DMS53 (cell line): ENCODE measurements at places on chromosomes 5 and 9.

DNA sequence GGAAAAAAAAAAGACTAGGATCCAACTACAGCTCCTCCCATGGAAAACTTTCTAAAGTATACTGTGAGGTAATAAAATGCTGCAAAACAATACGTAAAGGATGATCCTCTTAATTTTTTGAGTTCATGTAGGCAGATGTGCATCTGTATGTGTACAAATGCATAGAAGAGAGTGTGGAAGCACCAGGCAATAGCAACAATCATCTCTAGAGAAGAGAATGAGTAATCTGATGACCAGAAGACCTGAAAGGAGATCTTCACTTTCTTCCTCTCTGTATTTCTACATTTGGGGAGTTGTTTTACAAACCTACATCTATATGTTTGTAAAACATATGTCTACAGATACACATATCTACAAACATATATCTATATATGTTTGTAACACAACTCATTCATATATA is 29.3 kb upstream of the SPDL1 start:
- DNase-seq = no peak

GRCh38 chr5:39712316-39713249 is 287.8 kb upstream of the DAB2 start:
- peak; percentile 86 for DNase-seq

GRCh38 chr5:958701-959571 is 49.7 kb upstream of the NKD2 start:
- peak; percentile 84 for DNase-seq

DNA sequence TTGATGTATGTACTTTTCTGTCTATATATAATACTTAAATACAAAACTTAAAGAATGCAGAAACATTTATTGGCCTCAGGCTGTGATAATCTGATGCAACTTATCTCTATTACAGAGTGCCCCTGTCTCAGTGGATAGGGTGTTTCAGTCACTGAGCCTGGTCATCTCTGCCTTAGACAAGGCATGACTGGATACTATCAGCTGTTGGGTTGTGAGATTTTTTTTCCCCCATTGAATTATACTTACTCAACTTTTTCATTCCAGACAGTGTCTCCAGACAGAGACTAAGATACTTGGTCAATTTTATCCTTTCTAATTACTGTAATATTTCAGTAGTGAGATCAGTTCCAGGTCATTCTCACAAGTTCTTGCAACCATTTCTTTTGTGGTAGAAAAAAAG is 26.7 kb downstream of the XRCC4 start:
- DNase-seq = no peak

GRCh38 chr5:180438785-180439780 is 55.1 kb upstream of the CNOT6 start:
- DNase-seq = no peak

- DNase-seq = no peak
Measured at GRCh38 chr9:607417-607816, 234.1 kb upstream of the DMRT1 start.
